NCI-H1105 treated with DMSO at 0.1 percent for 48 hours (cell line): ENCODE measurements at places on chromosomes 13 and 19.

DNA sequence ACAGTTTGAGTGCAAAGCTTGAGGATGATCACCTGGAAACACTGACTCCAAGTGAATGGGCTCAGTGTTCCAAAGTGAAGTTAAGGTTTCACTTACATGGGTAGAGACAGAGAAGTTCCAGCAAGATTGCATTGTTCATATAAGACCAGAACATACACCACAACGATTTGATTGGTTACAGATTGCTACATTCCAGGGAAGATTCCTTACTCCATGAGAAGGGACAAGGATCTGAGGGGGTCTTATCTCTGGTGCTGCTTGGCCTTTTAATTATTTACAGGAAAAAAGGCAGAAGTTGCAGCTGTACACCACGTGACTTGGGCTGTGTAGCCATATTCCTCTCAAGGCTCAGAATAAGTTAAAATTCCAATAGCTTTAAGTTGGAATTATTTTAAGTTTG, 12.3 kb downstream of the WDFY2 start:
- DNase-seq, result no peak

GRCh38 chr19:11256189-11256588, 6.1 kb downstream of the DOCK6 start:
- no peak for DNase-seq

- DNase-seq, result no peak
Observed at GRCh38 chr19:15292140-15292539, 40.2 kb downstream of the BRD4 start.

DNA sequence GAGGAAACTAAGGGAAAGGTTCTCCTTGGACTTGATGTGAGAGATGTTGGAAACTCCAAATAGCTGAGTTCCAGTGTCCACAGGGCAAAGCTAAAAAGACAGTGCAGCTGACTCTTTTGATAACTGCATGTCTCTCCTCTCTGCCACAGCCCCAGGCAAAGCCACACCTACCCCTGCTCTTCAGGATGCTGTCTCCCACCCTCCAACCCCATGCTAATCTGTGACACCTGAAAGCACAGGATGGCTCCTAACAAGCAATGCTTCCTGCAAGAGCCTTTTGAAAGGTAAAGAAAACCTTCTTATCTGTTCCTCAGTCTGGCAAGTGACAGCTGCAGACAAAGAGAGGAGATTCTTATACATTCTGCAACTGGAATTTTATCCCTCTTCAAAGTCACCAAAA, 14.5 kb downstream of the SLC46A3 start:
- no peak for DNase-seq

GRCh38 chr13:57760951-57761350, 129.4 kb downstream of the PCDH17 start:
- no peak for DNase-seq

GRCh38 chr13:29782798-29783197, 67.6 kb downstream of the UBL3 start:
- DNase-seq, result no peak

DNA sequence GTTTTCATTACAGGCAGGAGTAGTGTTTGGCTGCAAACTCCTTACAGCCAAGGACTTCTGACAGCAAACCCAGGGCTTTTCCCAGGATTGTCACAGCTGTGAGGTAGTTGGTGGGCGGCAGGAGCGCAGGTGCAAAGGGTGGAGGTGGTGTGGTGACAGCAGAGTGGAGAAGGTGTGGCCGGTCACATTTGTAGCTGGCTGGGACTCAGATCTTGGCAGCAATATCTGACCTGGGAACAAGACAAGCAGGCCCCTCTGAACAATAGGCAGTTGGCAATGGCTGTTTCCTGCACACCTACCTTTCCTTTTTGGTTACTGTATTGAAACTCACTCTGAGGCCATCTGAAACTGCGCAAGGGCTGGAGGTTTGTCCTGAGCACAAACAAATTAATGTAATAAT, 327.3 kb downstream of the COG6 start:
- DNase-seq, result no peak

GRCh38 chr13:113622791-113623490, 35.1 kb downstream of the ATP4B start:
- no peak for DNase-seq

- no peak for DNase-seq
Observed at GRCh38 chr13:41909506-41909905, 51.4 kb downstream of the VWA8 start.

DNA sequence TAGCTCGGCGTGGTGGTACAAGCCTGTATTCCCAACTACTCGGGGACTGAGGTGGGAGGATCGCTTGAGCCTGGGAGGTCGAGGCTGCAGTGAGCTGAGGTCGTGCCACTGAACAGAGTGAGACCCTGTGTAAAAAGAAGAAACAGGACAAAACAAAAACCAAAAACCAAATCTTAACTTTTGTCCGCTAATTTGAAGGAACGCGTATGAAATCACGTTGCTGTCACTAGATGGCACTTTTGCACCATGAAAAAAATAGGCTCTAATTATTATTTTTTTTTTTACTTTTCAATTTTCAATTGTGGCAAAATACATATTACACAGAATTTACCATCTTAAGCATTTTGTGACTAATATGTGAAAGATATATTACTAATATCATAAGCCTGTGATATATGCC, 17.6 kb upstream of the ZNF835 start:
- no peak for DNase-seq

DNA sequence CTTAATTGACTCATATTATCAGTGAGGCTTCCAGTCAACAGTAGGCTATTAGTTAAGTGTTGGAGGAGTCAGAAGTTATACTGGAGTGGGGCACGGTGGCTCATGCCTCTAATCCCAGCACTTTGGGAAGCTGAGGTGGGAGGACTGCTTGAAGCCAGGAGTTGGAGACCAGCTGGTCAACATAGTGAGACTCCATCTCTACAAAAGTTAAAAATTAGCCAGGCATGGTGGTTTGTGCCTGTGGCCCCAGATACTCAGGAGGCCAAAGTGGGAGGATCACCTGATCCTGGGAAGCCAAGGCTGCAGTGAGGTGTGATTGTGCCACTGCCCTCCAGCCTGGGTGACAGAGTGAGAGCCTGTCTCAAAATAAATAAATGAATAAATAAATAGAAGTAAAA, 53.2 kb downstream of the COMP start:
- DNase-seq, result no peak

DNA sequence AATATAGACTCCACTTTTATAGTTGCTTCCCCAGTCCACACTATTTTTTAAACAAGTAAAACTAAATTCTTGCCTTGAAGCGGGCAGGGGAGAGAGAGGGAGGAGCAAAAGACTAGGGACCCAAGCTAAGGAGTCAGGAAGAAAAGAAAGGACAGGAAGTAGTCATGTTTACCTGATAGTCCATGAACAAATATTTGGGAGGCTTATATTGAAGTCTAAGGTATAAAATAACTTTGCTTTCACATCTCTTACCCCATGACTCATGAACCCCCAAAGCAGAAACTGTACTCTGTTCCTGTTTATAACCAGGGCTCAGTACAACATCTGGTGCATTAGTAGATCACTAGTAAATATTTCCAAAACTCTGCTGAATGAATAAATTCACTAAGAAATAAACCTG, 67.3 kb downstream of the ZAR1L start:
- DNase-seq, result no peak

DNA sequence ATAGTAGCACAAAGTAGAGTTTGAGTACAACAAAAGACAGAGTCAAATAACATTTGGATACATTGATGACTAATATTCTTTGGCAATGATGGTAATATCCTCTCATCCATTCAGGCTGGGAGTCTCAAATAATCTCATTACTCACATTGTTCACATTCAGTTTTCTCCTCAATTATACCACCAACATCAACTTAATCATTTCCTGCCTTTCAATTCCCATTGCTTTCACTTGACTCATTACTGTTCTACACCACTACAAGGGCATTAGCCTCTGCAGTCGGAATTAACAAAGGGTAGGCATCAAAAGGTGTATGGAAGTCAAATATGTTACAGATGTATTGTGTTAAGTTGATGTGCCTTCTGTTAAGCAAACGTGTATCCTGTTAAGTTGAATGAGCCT, 518.4 kb upstream of the SLITRK1 start:
- no peak for DNase-seq

DNA sequence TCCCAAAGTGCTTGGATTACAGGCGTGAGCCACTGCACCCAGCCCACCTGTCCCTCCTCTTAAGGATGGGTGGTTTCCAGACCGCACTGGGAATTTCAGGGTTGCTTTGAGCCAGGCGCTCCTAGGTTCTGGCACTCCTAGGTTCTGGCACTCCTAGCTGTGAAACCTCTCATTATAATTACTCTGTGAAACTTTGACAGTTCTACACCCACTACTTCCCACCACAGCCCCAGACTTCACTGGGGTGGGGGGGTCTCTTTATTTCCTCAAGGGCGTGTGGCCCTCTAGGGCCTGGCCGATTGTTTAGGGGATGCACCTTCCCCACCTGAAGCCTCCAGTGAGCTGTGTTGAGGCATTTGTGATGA, 2.3 kb upstream of the ADAMTS10 start:
- DNase-seq, result no peak
